ENCODE measurements at places on chromosomes 3 and 15.

GRCh38 chr3:17065315-17065714 lies 180.6 kb downstream of the PLCL2 start:
- DNase-seq, result no peak

GRCh38 chr3:141941093-141941492 lies 64.7 kb downstream of the ATP1B3 start:
- no peak for DNase-seq

DNA sequence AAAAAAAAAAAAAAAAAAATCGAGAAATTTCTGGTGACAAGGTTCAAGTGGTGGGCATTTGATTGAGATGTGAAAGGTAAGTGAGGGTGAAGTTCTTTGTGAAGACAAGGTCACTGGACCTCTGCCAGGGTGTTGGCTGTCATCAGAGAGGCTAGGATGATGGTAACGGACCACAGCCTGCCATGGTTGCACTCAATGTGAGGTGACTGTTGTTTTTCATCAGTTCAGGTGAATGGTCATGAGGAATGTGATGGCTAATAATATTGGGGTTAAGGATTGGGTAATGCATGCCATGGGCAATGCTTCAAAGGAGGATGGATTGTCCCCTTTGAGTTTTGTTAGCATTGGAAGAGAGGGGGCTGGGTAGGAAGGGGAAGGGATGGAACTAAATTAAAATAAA lies 4.3 kb upstream of the ALPK3 start:
- no peak for DNase-seq

DNA sequence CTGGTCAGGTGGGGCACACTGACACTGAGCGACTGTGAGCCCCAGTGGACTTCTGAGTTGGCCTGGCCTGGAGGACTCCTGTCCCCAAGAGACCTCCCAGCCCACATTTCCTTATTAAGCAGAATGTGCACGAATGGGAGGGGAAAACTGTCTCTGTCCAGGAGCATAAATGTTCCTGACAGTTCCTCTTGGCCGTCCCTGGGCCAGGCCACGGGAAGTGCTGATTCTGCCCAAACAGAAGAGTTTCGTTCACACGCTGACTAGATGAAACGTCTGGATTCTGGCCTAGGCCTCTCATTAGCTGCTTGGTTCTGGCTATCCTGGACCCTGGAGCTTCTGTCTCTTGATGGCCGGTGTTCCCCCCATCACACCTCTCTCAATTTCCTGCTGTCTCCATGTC lies 29.5 kb upstream of the APEH start:
- DNase-seq, result no peak

DNA sequence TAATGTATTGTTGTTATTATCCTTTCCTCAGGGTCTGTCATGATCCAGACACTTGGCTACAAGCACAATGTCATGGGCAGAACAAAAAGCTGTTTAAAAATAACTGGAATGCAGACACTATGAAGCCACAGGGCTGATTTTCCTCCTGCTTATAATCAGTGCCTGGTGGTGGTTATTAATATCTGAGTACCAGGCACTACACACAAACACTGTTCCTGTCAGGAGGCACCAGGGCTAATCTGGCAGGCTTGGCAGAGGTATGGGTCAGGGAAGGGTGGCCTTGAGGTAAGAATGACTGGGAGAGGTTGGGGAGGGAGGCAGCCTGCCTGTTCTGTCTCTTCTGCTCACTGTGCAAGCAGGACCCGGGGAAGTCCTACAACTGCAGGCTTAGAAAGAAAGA lies 67.2 kb downstream of the WDR76 start:
- DNase-seq, result no peak
